GM10248 (cell line): ENCODE measurements at places on chromosomes 7 and 10.

DNA sequence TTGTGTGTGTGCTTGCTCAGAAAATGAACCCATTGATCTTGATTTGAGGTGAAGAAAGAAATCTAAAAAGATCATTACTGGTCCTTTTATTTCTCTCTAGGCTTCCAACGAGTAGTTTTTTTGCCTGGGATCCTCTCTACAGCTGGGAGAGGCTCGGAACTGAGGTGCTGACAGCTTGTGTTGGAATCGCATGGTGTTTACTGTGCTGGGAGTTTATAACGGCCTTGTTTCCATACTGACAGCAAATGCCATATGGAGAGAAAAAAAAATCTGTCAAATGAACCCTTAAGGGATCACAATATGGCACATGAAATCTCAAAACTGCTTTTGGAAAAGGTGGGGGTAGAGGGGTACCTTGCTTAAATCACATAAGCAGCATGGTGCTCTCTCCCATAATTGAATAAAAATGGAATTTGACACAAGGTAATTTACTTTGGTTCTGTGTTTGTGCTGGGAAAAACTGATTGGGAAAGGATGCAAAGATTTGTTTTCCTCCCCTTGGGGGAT lies 165.0 kb downstream of the RGS10 start:
- DNase-seq = no peak

- no peak for DNase-seq
Measured at GRCh38 chr7:98978672-98979071, 100.3 kb downstream of the TRRAP start.

DNA sequence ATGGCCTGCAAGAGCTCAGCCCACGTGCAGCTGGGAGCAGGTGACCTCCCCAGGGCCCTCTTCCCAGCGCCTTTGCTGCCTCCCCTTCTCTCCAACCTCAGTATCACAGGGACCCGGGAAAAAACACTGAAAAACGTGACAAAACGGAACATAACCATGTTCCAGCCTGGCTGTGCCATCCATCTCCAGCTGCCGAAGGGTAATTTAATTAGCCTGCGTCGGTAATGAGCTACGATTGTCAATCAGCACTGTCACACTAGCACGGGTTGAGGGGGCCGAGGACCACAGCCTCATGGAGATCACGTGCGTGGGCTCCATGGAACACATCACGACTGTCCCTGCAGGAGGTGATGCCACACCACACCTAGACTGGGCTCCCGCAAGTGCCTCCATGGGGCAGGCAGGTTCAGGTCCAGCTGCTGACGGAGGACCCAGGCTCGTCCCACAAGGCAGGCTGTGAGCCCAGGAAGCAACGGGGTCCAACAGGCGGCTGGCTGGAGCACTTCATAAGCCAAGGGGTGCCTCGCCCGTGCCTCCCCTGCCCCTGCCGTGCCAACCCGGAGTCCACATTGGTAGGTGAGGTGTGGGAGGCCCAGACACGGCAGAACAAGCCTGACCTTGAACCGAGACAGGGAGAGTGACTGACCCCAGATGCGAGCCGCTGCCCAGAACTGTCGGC lies 199.5 kb downstream of the ELFN1 start:
- no peak for DNase-seq

GRCh38 chr7:10838228-10838627 lies 135.4 kb upstream of the PHF14 start:
- no peak for DNase-seq

- DNase-seq = no peak
Measured at GRCh38 chr10:13512564-13512963, 16.2 kb downstream of the BEND7 start.
